CD4-positive, alpha-beta T cell treated with Interleukin-15 for 1 hour (primary cell): ENCODE measurements at places on chromosomes 3 and 15.

- no peak for DNase-seq
Observed at GRCh38 chr3:139117136-139117675, 72.5 kb upstream of the PRR23C start.

DNA sequence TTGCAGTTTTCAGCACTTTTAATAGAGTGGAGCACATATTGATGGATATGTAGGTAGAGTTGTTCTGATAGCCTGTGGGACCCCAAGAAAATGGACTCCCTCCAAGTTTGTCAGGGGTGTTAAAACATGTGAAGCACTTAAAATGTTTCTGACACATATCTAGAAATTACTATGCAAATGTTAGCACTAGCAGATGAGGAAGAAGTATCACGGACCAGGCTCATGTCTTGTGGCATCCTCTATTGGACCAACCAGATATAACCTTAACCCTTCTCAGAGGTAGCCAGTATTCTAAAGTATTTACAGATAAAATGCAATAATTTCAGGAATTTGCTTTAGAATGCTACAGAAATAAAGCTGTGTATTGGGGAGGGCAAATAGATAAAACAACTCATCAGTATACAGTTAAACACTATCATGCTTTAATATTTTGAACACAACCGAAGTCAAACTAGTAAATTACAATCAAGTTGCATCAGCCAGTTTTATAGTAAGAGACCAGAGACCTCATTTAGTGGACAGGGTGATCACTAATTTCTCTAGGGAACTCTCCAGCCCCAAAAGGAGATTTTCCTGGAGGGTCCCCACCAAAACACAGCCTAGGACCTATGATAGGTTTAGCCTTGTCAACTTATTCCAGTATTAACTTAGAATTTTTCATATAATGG lies 57.2 kb upstream of the FBN1 start:
- DNase-seq, result no peak

GRCh38 chr3:144864646-144865045 lies 893.0 kb downstream of the DIPK2A start:
- DNase-seq, result no peak

- DNase-seq, result no peak
Observed at GRCh38 chr3:174016186-174016585, 618.6 kb downstream of the NLGN1 start.

DNA sequence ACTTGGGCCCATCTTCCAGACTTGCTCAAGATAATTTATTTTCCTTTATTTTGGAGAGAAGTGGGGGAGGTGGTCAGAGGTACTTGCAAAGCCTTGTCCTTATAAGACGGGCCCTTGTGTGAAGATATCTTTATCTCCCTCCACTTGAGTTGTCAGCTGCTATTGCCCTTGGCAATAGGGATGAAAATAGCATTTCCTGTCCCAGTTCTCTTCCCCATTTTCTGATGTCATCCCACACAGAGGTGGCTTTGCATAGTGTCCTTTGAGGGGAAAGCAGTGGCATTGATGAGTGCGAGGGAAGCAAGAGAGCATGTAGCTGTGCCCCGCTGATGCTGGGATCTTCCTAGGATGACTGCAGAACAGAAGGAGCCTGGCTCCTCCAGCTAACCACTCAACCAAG lies 41.9 kb upstream of the TUBGCP5 start:
- no peak for DNase-seq
